Hematopoietic multipotent progenitor cell (in vitro differentiated cells): ENCODE measurements at places on chromosomes 5 and 9. TPM values are rescaled to one million over a fixed set of nuclear protein-coding genes. Genes with fewer than 3 reads are reported as not detected.

Gene IFNA2
- total RNA-seq, result not detected

Gene ADAMTS13
- 1.6 TPM for total RNA-seq

Gene C9orf153
- total RNA-seq, result 0.81 TPM

Gene TMC1
- not detected for total RNA-seq

Gene SVEP1
- total RNA-seq, result under 0.01 TPM

Gene RANBP17
- total RNA-seq, result 12.4 TPM

Gene SPAG8
- total RNA-seq, result 3.2 TPM

Gene MYOZ3
- 10.2 TPM for total RNA-seq

Gene PTGS1
- total RNA-seq, result 49.8 TPM

Gene NPR3
- total RNA-seq, result 360 TPM

Gene STC2
- 0.27 TPM for total RNA-seq

Gene CDH10
- total RNA-seq, result under 0.01 TPM

DNA sequence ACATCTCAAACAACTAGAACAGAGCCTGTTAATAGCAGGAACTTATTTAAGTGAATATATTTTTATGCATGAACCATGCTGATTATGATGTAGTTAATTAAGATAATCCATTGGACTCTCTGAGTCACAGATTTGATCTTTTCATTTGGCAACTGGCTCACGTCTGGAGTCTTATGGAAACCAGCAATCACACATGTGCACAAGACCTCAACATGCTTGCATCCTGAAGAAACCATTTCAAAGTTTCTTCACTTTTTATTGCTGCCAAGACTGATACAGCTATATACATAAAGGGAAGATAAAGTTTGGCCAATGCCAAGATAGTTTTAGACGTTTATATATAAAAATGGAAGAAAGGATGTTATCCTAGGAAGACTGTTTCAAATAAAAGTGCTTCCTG is 13.3 kb upstream of the C9 start:
- DNase-seq, result no peak

DNA sequence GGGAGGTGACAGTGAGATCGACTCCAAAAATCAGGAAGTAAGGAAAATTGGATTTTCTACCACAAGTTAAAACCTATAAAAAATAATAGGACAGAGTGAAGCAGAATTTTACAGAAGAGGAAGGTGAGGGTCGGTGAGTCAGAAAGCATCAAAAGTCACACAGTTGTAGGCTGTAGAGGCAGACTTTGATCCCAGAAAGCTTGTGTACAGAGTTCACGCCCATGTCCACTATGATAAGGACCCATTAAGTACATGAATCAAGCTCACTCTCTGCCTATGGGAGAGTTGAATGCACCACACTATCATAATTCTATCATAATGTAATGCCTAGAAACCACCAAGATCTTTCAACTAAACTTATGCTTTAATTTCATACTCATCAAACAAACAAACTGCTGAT is 291.2 kb downstream of the PRELID2 start:
- no peak for DNase-seq

- DNase-seq, result no peak
Measured at GRCh38 chr5:85533341-85534047, 1084.2 kb upstream of the COX7C start.

DNA sequence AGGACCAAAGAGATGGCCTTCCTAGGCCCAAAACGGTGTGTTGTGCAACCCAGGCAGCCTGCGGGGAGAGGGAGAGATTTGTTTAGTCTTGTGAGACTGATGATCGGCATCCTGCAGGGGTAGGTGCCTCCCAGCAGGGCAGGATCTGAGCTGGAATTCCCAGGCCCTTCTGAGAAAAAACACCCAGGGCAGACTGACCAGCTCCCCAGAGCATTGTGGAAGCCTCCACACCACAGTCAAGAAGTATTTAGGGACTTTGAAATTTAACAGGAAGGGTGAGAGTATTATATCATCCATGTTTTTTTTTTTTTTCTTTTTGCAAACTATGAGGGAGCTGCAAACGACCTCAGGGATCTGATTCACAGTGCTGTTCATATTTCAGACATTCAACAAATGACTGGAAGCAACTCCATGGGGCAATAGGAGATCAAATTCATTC is 104.5 kb upstream of the LHFPL2 start:
- no peak for DNase-seq

GRCh38 chr5:1386274-1386717 is 41.4 kb upstream of the CLPTM1L start:
- DNase-seq, result peak; percentile 37

- no peak for DNase-seq
Measured at GRCh38 chr9:135684691-135685090, 14.6 kb downstream of the SOHLH1 start.

DNA sequence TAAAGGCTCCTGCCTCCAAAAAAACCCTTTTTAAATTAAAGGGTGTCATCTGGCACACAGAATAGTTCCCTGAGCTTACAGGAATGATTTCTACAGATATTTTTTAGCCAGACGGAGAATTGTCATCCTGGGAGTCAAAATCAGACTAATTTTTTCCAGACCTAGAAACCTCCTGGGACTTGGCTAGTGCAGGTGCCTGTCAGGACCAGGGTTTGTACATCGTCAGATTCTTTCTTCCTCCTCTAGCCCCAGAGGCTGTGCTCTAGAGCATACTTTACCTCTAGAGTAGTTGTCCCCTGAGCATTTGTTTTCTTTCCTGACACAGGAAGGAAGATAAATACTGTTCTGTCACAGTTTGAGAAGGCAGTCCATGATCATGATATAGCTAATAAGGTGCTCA is 52.5 kb downstream of the RAB3C start:
- no peak for DNase-seq

DNA sequence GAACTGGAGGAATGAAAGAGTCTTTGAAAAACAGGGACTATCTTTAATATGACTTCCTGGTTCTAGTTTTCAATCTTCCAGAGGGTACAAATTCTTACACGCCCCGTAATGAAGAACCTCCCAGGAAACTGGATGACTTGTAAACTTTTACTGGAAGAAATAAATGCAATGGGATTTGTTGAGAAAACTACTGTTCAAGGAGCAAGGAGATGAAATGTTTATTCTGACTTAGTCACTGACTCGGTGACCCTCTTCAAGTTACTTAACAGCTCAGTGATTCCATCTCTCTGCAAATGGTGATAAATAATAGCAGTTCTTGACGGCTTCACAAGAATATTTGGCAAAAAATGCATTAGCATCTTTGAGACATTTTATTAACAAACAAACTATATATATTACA is 858.6 kb downstream of the PTPRD start:
- no peak for DNase-seq

DNA sequence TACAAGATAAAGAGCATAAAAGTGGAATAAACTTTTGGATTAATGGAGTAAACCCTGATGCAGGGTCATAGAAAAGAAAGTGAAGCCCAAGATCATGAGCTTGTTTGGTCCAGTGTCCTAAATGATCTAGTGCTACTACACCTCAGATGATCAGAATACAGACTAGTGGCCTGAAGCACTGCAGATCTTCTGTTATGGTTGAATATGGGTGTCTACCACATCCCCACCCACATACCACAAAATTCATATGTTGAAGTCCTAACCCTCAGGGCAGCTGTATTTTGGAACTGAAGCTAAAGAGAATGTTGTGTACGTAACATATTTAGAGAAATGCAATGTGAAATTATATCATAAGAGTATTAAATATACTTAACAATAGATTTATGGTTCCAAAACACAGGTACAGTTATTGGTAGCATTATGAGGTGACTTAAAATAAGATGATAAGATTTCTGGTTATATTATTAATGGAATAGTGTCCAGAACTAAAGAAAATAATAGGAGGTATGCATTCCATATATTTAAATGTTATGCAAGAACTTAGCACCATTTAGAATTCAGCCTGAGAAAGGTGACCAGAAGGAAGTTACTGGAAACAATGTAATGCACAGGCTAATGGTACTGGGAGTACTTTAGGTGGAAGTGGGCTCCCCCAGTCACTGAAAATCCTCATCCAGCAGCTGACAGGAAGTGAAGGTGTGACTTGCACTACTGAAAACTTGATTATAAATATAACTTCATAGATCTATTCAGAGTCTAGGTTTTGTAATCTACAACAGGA is 1155.1 kb downstream of the TAF11L14 start:
- DNase-seq, result no peak

DNA sequence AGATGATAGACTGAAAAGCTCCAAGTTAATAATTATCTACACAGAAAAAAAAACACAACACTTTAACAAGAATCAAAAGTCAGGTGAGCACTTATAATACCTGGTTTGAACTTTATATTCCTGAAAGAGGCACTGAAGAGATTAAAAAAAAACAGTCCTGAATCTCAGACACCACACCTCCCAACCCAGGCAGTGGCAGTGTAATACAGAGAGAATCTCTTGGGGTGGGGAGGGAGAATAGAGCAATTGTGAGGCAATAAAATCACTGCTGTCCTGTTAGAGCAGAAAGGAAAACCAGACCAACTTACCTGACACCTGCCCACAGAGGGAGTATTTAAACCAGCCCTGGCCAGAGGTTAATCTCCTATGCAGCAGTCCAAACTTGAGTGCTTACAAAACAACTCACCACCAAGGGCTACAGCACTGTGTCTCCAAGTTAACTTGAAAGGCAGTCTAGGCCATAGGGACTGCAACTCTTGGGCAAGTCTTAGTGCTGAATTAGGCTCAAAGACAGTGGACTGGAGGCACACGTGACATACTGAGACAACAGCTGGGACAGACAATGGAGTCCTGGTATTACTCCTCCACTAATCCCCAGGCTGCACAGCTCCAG is 54.2 kb downstream of the SLCO4C1 start:
- DNase-seq, result no peak

- no peak for DNase-seq
Measured at GRCh38 chr9:135134268-135135022, 47.0 kb downstream of the OLFM1 start.

DNA sequence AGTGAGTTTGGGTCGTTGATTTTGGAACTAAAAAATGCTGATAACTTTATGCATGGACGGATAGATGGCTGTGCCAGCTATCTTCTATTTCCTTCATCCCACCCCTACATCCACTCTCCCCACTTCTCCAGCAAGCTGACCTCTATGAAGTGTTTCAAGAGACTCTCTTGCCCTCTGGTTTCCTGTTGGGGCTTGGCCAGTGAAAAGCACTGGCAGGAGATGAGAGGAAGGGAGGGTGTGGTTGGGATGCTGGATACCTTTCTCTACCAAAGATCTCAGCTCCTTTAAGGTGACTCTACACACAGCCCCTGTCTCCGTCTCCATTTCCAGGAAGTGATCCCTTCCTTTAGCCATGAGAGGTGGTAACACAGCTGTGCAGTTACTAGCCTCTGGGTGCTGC is 30.0 kb upstream of the JMY start:
- no peak for DNase-seq

DNA sequence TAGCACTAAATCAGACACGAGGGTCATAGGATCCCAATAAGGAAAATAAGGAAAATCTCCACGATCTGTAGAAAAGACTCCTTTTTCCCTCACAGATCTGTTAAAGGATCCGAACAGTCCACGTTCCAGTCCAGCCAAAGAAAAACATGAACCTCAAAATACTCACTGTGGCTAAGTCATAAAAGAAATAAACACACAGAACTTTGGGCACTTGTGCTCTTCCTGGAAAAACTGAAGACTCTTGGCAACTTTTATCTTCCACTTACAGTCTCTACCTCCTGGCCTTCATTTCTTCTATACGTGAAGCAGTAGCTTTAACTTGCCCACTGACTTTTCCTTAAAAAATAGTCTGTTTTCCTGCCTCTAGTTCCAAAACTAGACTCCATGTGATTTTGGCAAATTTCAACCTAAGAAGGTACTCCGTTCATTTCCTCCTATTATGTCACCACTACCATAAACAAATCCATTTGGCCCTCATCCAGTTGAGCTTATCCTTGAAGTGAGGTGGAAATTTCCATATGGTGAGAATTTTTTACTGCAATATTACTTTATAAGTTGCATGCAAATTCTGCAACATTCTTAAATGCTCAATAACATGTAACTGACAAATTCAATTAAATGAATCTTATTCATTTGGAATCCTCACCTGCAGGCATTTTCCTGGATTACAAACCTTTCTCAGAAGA is 5.3 kb upstream of the LHFPL2 start:
- no peak for DNase-seq
